ENCODE measurements at places on chromosomes 5 and 9.

DNA sequence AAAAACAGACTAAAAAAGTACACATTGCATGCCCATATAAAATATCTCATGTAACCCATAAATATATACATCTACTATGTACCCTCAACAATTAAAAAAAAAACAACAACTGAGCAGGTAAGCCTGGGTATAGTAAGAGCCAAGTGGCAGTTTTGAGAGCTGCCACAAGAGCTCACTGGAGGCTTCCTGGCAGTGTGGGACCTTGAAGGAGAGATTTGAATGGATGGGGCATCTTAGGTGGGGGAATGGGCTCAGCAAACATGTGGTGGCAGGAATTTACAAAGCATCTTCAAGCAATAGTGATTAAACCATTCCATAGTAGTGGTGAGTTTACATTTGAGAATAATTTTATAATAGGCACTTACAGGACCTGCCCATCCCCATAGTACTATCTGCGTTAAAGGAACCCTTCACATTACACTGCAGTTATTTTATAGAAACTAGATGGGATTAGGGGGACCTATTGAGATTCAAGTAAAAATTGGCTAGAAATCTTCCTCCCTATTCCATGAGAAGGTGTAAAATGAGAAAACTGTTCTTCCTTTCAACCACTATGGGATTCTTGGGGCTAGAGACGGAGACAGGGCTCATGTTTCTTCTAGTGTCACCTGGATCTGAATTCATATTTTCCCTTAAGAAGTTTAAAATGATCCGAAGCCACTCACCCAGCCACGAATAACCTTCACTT lies 6.9 kb downstream of the MEGF10 start:
- no peak for DNase-seq

GRCh38 chr5:139767960-139768359 lies 27.6 kb upstream of the PSD2 start:
- no peak for DNase-seq

GRCh38 chr9:79572032-79572607 lies 355 bp downstream of the TLE4 start:
- peak; percentile 8 for DNase-seq

DNA sequence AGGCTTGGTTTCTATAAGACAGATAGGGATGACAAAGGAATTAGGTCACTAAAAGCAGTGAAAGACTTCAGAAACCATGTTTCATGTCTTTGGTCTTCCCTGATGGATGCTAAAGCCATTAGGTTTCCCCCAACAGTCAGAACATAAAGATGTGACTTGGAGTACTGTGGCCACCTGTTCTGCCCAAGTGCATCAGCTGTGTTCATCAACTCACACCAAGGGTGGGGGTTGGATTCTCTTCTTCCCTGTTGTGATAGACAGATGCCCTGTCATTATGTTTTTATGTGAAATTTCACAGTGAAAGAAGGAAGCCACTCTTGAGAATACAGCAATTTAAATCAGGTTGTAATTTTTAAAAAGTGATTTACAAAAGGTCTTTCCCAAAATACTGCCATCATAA lies 196.8 kb downstream of the SH3GL2 start:
- DNase-seq, result no peak

GRCh38 chr9:98709968-98710965 lies 1.5 kb upstream of the GABBR2 start:
- DNase-seq, result no peak

GRCh38 chr5:114070093-114070722 lies 291.7 kb upstream of the KCNN2 start:
- DNase-seq, result no peak

GRCh38 chr9:29928072-29928471 lies 2354.8 kb upstream of the C9orf72 start:
- DNase-seq, result no peak

- DNase-seq, result no peak
Observed at GRCh38 chr5:102589661-102590060, 90.9 kb upstream of the SLCO6A1 start.

DNA sequence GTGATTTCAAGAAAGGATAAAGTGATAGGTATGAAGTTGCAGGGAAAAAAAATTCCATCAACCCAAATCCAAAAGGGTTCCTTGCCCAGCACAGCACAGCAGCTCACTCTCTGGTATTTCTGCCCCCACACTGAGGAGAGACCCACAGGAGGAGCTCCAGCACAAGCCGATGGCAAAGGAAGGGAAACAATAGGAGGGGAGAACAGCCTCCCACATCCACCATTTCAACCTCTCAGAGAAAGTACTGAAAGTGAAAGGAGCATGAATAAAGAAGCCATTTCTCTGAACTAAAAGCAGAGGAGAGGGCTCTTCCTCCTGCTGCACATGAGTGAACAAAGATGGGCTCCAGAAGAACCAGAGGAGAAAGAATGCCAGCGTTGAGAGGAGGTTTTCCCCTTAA lies 54.9 kb upstream of the ZSWIM6 start:
- no peak for DNase-seq

- DNase-seq, result peak; percentile 77
Observed at GRCh38 chr5:40834849-40835787, at the start of gene RPL37. Gene RPL37, minus strand, starts transcription at chr5:40835222. Its CDS starts 37 bp downstream, at chr5:40835185.

Data from GM12891 (cell line).